Kidney (tissue), 22 donors: ENCODE measurements at places on chromosomes 7 and 10. TPM values are rescaled to one million over a fixed set of nuclear protein-coding genes. Genes with fewer than 3 reads are reported as not detected.

DNA sequence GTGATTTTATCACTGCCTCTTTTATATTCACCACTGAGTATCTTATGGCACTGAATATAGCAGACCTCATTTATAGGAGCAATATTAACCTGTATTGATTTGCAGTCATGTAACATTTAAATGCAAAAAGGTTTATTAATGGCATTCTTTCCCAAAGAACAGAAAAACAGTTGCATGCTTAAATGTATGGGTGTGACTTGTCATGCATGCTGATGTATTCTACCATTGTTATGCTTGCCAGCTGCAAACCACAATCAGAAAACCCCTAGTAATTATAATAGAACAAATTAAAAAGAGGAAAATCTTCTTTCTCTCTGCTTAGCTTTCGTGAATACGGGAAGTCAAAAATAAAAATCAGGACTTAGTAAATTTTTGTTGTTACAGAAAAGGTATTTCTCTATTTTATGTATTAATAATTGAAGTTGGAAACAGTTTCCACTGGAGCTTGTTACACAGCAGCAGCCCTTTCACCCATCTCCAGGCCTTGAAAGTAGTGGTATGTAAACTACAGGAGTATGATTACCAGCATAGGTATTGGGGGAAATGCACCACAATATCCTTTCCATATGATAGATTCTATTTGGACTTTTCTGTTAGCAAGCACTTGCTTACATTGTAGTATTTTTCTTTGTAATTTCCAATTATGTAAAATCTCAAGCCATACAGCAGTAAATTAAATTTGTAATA lies 147.4 kb upstream of the TEX47 start:
- no peak for DNase-seq
- no peak overlapping the region for H3K4me3 ChIP-seq
- no peak overlapping the region for H3K27ac ChIP-seq
- no peaks in the 10 kb centered on the region for H3K36me3 ChIP-seq

DNA sequence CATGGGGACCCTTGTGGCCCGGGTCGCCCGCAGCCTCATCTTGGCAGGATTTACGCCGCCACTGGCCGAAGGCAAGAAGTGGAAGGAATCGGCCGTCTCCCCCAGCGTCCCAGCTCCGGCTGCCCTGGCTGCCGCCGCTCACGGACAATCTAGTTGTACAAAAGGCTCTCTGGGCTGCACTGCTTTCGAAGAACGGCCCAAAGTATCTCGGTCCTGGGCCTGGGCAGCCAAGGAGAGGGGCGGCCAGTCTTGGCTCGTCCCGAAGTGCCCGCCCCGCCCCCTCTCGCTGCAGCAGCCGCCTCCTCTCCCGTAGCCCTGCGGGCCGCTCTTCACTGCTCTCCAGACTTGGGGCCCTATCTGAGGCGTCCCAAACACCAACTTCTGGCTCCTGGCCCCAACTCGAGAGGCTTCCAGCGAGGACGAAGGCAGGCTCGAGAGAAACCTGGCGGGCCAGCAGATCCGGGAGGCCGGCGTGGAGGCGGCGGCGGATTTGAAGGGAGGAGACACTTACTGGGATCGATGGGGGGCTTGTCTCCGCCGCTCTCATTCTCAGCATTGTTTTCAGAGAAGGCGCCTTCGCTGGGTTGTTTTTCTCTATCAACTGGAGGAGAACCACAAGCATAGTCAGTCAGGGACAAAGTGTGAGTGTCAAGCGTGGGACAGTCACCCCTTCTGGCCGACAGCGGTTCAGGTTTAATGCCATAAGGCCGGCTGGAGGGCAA lies 809 bp downstream of the HOXA9 start:
- H3K4me1 ChIP-seq: peaks cover 4% of the 10 kb centered on the region
- H3K4me3 ChIP-seq: peak overlapping the region; percentile 91
- no peaks in the 10 kb centered on the region for H3K27me3 ChIP-seq

DNA sequence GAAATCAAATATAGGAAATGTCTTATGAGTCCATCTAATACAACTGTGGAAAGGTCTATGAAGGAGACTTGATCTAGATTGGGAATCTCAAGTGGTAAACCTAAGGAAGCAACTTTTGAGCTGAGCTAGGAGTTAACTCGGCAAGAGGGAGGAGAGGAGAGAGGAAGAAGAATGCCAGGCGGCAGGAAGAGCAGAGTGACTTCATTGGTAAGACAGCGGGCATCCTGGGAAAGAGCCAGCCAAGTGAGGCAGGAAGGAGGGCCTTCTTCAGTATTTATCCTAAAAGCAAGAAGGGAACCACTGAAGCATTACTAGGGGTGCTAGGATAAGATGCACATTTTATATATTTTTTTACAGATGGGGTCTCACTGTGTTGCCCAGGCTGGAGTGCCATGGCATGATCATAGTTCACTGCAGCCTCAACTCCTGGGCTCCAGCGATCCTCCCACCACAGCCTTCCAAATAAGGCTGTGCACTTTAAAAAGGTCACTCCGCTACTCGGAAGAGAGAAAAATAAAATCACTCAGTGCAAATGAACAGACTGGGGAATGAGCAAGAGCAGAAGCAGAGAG lies 2.0 kb downstream of the BCL7B start:
- DNase-seq: no peak
- H3K36me3 ChIP-seq: peaks cover 4% of the 10 kb centered on the region
- peak overlapping the region; percentile 13 for H3K4me3 ChIP-seq
- H3K27me3 ChIP-seq: no peaks in the 10 kb centered on the region
- peaks cover 16% of the 10 kb centered on the region for H3K4me1 ChIP-seq
- H3K27ac ChIP-seq: peak overlapping the region; percentile 1

DNA sequence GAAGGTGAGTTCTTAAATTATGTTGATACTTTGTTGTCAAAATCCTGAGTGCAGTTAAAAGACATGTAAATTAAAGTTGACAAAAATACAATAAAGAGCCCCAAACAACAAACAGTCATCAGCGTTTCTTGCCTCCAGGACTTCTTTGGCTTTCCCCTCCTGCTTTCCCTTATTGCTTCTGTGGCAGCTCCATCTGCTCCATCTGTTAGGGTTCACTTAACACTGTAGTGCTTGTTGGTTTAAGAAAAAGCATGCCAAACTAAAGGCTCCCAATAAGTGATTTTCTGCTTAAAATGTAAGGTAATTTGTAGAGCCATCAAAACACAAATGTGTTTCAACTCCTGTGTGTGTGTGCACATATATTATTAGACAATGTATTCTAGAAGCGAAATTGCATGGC lies 254.3 kb upstream of the GNAI1 start:
- DNase-seq: no peak
- H3K4me1 ChIP-seq: no peaks in the 10 kb centered on the region
- H3K36me3 ChIP-seq: no peaks in the 10 kb centered on the region

- DNase-seq: no peak
- H3K4me1 ChIP-seq: no peaks in the 10 kb centered on the region
- H3K4me3 ChIP-seq: no peak overlapping the region
- no peaks in the 10 kb centered on the region for H3K27me3 ChIP-seq
- no peak overlapping the region for H3K27ac ChIP-seq
These were observed 40.5 kb upstream of the RABGEF1 start for GRCh38 chr7:66699998-66700397.

- H3K27ac ChIP-seq: no peak overlapping the region
- H3K27me3 ChIP-seq: no peaks in the 10 kb centered on the region
- H3K36me3 ChIP-seq: peaks cover 3% of the 10 kb centered on the region
- no peak overlapping the region for H3K4me3 ChIP-seq
- DNase-seq: peak; percentile 2
- H3K4me1 ChIP-seq: no peaks in the 10 kb centered on the region
These were observed 41.9 kb downstream of the AGK start for GRCh38 chr7:141593134-141593533.

DNA sequence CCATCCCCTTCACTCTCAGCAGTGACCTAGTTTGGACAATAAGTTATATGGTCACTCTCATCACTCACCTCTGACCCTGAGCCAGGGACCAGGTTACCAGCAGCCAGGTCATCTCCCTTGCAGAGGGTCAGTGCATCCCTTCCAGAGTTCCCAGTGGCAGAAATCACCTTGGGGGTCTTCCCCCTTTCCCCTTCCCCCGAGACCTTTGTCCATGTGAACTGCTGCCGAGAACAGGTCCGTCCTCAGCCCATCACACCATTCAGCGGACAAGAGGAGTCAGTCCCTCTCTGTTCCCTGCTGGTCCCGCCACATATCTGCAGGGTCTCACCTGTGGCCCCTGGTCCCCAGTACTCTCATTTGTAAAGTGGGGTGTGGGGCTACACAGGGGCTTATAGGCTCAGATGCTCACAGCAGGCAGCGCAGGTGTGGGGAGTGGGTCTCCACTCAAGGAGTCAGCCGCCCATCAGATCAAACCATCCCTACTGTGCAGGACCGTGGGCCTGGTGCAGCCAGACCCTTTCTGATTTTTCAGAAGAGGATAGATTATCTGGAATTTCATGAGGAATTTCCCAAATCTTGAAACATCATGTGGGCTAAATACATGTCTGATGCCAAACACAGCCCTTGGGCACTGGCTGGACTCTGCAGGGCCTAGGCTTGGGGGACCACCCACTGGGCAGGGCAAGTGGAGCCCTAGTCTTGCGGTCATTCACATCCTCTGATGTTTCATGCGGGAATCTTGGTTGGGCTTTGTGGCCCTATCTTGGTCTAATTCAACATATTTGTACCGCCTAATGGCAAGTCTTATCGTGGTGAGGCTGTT lies 6.5 kb downstream of the DEPP1 start:
- peaks cover 38% of the 10 kb centered on the region for H3K36me3 ChIP-seq
- no peak for DNase-seq
- H3K27me3 ChIP-seq: no peaks in the 10 kb centered on the region
- peak overlapping the region; percentile 7 for H3K27ac ChIP-seq
- no peak overlapping the region for H3K4me3 ChIP-seq

DNA sequence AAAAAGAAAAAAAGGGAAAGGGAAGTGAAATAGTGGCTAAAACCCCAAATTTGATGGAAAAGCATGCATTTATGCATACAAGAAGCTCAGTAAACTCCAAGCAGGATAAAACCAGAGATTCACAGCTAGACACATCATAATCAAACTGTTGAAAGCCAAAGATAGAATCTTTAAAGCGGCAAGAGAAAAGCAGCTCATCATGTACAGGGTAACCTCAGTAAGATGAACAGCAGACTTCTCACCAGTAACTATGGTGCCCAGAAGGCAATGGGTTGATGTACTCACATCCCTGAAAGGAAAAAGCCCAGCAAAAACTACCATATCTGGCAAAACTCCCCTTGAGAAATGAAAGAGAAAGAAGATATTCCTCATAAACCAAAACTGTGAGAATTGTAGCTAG lies 60.4 kb downstream of the TPST1 start:
- H3K27me3 ChIP-seq: no peaks in the 10 kb centered on the region
- H3K36me3 ChIP-seq: no peaks in the 10 kb centered on the region
- no peaks in the 10 kb centered on the region for H3K4me1 ChIP-seq
- DNase-seq: no peak
- H3K27ac ChIP-seq: no peak overlapping the region

- no peak for DNase-seq
- H3K36me3 ChIP-seq: peaks cover 35% of the 10 kb centered on the region
- H3K27me3 ChIP-seq: no peaks in the 10 kb centered on the region
- H3K27ac ChIP-seq: no peak overlapping the region
- no peak overlapping the region for H3K4me3 ChIP-seq
- H3K4me1 ChIP-seq: no peaks in the 10 kb centered on the region
These were observed 16.2 kb downstream of the PFKFB3 start for GRCh38 chr10:6218692-6219493.

DNA sequence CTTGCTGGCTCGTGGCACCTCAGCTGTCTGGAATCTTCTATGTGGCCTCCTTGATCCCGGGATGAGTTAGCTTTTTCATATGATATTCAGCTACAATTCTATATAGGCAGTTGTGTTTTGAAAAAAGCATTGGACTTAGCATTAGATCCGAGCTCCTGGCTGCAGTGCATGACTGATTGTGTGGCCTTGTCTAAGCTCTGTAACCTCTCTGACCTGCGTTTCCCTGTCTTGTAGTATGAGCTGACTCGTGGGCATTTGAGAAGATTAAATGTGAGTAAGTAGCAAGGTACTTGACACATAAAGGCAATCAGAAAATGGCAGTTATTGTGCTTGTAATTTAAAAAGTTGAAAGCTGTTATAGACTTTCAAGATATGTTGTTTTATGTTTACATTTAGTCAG lies 85.9 kb downstream of the CCNY start:
- H3K4me1 ChIP-seq: no peaks in the 10 kb centered on the region
- H3K4me3 ChIP-seq: no peak overlapping the region
- no peaks in the 10 kb centered on the region for H3K36me3 ChIP-seq
- DNase-seq: no peak

DNA sequence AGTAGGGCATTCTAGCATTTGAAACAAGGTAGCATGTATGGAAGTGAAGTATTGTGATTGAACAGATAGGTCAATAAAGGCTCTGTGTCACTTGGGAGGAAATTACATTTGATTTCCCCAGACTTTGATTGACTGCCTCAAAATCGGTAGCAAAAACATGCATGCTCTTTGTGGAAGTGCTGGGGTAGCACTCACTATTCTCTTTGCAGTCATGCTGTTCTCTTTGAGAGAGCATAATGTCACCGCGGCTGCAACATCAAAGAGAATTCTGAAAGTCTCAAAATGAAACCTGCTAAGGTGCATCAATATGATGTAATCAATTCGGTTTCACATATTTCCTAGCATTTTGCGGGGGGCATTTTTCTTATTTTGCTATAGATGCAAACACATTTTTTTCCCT lies 64.2 kb downstream of the ARMC3 start:
- H3K4me1 ChIP-seq: no peaks in the 10 kb centered on the region
- no peaks in the 10 kb centered on the region for H3K36me3 ChIP-seq
- H3K4me3 ChIP-seq: no peak overlapping the region
- DNase-seq: no peak
- no peak overlapping the region for H3K27ac ChIP-seq

GRCh38 chr7:144834641-144835144 lies 1.2 kb downstream of the TPK1 start:
- H3K4me1 ChIP-seq: no peaks in the 10 kb centered on the region
- no peak overlapping the region for H3K27ac ChIP-seq
- H3K36me3 ChIP-seq: no peaks in the 10 kb centered on the region
- DNase-seq: no peak
- no peaks in the 10 kb centered on the region for H3K27me3 ChIP-seq
- H3K4me3 ChIP-seq: peak overlapping the region; percentile 97

GRCh38 chr10:59587083-59587755 lies 122.4 kb downstream of the SLC16A9 start:
- no peaks in the 10 kb centered on the region for H3K27me3 ChIP-seq
- DNase-seq: no peak
- no peaks in the 10 kb centered on the region for H3K4me1 ChIP-seq
- H3K4me3 ChIP-seq: no peak overlapping the region

DNA sequence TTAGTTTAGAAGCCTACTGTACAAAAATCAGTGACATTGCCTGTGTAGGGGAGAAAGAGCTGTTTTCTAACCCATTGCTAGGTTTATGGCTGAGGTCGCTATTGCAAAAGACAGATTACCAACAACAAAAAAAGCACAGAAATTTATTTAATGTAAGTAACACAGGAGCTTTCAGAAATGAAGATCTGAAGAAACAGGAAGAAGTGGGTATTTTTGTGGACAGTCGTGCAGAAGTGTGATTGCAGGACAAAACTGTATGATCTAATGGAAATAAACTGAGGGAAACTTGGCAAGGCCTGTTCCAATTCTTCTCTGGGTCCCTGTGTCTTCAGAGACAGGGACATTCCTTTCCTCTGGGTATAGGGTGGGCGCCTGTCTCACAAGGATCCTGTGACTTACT lies 87.4 kb downstream of the APBB1IP start:
- no peak overlapping the region for H3K4me3 ChIP-seq
- H3K27ac ChIP-seq: no peak overlapping the region
- H3K27me3 ChIP-seq: no peaks in the 10 kb centered on the region
- no peaks in the 10 kb centered on the region for H3K36me3 ChIP-seq

Gene PTF1A
- total RNA-seq: not detected

Gene MMD2
- total RNA-seq: not detected

Gene SEMA3C
- 17.2 TPM for total RNA-seq

Gene RBM17
- 91.9 TPM for total RNA-seq

Gene CAV1
- 67.2 TPM for total RNA-seq

Gene FKBP6
- 0.13 TPM for total RNA-seq

Gene POM121
- 31.4 TPM for total RNA-seq

Gene GIMAP8
- 24.3 TPM for total RNA-seq

Gene SFRP4
- 6.8 TPM for total RNA-seq

Gene HMX3
- not detected for total RNA-seq

Gene PPP1R3C
- 20.3 TPM for total RNA-seq
